Left renal cortex interstitium (tissue), 4 donors: ENCODE measurements at places on chromosomes 2 and 18. TPM values are rescaled to one million over a fixed set of nuclear protein-coding genes. Genes with fewer than 3 reads are reported as not detected.

The CPLX4 gene
- 0.24 TPM for polyA plus RNA-seq

DNA sequence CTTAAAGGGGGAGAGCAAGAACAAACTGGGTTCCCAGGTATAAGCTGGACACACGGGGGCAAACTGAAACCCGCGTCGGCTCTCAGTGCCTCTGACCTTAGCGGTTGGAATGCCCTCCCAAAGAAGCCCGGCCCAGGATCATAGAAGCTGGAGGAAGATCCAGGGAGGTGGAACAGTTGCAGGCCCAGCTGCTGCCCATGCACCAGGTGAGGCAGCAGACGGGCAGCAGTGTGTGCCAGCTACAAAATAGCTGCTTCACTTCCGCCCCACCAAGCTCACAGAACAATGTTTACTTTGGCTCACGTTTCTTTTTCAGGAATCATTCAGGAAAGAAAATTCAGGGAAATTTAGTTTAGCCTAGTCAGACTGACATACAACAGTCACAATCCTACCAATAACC is 3.9 kb upstream of the ERMN start:
- DNase-seq: no peak

The KCNIP3 gene
- polyA plus RNA-seq: 14.5 TPM

DNA sequence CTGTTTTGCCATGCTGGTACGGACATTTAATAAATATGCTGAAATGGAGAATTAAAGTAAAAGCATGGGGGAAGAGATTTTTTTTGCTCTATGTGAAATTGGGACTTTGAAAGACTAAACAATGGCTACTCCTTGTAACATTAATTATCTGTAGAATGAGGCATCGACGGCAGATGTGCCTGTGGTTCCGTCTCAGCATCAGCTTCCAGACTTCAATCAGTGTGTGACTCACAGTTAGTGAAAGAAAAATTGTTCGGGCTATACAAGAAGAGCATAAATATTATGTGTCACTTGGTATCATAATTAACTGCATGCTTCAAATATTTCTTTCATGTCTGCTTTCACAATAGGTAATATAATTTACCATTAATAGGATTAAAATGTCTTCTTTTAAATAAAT is 117.0 kb upstream of the SMIM21 start:
- DNase-seq: no peak

The MEP1B gene
- polyA plus RNA-seq: 0.14 TPM

DNA sequence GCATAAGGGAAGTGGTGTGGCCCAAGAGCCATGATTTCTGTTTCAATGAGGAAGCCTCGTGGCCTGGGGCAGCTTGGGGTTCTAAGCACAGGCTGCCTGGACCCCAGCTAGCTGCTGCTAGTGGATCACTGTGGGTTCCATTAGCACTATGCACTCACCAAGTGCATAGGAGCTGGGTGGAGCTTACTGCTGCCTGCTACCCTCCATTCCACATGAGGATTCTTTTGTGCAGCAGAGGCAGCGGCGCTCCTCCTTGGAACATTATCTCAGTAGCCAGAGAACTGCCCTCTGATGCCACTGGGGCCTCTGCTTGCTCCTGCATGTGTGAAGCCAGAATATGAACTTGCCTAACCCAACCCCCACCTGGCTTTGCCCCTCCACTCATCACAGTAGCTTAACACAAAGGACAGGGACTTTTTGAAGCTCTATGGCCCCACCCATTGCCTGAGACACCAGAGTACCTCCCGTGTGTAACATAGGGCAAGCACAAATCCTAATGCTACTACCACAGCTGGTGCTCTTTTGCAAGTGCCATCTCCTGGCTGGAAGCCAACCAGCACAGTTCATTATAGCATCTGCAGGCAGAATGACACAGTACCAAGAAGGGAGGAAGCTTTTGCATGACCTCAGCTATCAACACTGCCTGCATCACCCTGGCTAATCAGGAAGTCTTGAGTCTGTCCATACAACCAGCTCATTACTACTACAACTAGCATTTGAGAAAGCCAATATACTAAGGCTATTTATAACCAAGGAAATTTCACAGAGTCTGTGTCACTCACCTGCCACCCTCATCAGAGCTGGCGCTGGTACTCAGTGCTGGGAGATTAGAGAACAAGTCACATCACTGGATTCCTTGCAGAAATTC is 297.0 kb upstream of the GULP1 start:
- DNase-seq: no peak
